ENCODE measurements at places on chromosomes 2 and 18.

DNA sequence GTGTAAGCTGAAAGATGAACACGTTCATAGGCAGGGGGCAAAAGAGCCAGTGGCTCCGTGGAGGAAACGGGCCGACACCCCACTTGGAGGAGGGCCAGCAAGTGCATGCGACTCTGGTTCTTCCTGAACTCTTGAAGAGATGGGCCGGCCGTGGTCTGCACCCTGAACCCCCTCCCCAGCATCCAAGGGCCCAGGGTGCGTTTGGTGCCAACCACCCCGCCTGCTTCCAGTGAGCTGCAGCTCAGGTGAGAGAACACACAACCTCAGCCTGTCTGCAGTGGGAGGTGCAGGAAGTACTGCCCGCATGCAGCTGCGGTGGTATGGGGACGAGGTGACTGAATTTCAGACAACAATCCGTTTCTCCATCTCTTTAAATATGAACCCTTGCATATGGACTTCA lies 58.9 kb downstream of the ADNP2 start:
- H3K4me3 ChIP-seq, result no peak overlapping the region
- no peak overlapping the region for H3K27ac ChIP-seq
- H3K36me3 ChIP-seq, result no peaks in the 10 kb centered on the region
- no peak for DNase-seq

- H3K27me3 ChIP-seq, result no peaks in the 10 kb centered on the region
- no peak overlapping the region for H3K27ac ChIP-seq
- peaks cover 63% of the 10 kb centered on the region for H3K4me1 ChIP-seq
- H3K4me3 ChIP-seq, result no peak overlapping the region
These were observed 27.0 kb downstream of the MFSD6 start for GRCh38 chr2:190435031-190435670.

- H3K4me1 ChIP-seq, result peaks cover 43% of the 10 kb centered on the region
- peaks cover under 1% of the 10 kb centered on the region for H3K36me3 ChIP-seq
- H3K27ac ChIP-seq, result no peak overlapping the region
- DNase-seq, result no peak
- H3K27me3 ChIP-seq, result no peaks in the 10 kb centered on the region
These were observed 265.0 kb upstream of the TRIB2 start for GRCh38 chr2:12451726-12452125.

GRCh38 chr2:240523451-240524281 lies 34.1 kb downstream of the ANKMY1 start:
- H3K27me3 ChIP-seq, result peaks cover 3% of the 10 kb centered on the region
- H3K36me3 ChIP-seq, result peaks cover 39% of the 10 kb centered on the region
- no peak overlapping the region for H3K4me3 ChIP-seq
- no peak overlapping the region for H3K27ac ChIP-seq
- no peaks in the 10 kb centered on the region for H3K4me1 ChIP-seq
- no peak for DNase-seq

GRCh38 chr2:138105358-138105757 lies 141.1 kb downstream of the HNMT start:
- H3K27me3 ChIP-seq, result no peaks in the 10 kb centered on the region
- no peak overlapping the region for H3K27ac ChIP-seq
- no peak for DNase-seq
- H3K36me3 ChIP-seq, result no peaks in the 10 kb centered on the region
- H3K4me3 ChIP-seq, result no peak overlapping the region

GRCh38 chr2:43114210-43114609 lies 112.2 kb downstream of the ZFP36L2 start:
- H3K27me3 ChIP-seq, result peaks cover 3% of the 10 kb centered on the region
- no peak overlapping the region for H3K27ac ChIP-seq

GRCh38 chr2:13666582-13667414 lies 950.1 kb downstream of the TRIB2 start:
- H3K36me3 ChIP-seq, result no peaks in the 10 kb centered on the region
- no peak for DNase-seq
- H3K27ac ChIP-seq, result no peak overlapping the region
- no peaks in the 10 kb centered on the region for H3K4me1 ChIP-seq

GRCh38 chr18:44998360-44998759 lies 317.7 kb downstream of the SETBP1 start:
- no peaks in the 10 kb centered on the region for H3K27me3 ChIP-seq
- no peak overlapping the region for H3K4me3 ChIP-seq
- H3K27ac ChIP-seq, result no peak overlapping the region
- no peaks in the 10 kb centered on the region for H3K4me1 ChIP-seq
- H3K36me3 ChIP-seq, result peaks cover 1% of the 10 kb centered on the region

DNA sequence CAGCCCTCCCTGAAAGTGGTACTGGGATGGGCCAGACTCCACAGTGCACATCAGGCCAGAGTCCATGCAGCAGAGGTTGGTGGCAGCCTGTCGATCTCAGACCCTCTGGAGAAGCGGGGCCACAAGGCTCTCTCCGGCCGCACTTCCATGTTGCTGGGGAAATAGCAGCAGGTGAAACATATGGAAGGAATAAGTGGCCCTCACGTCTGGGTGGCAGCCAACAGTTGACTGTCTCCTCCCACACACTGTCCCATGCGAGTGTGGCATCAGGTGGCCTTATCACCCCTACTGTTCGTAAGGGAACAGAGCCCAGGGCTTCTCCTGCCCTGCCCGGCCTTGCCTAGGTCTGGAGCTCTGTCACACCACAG lies 58.1 kb upstream of the FOSL2 start:
- no peak overlapping the region for H3K27ac ChIP-seq
- no peak for DNase-seq
- H3K4me1 ChIP-seq, result no peaks in the 10 kb centered on the region

All from activated T-helper 1 cell treated with anti-CD3 and anti-CD28 coated beads, Interleukin-12 subunit alpha, Interleukin-12 subunit beta, Interleukin-2, Interleukin-4 antibody, amounts not matched to agents 30 ng/mL and 10 ng/mL and 1 ng/mL, durations not matched to agents 14 hours and 24 hours and 36 hours (primary cell).